ENCODE measurements at places on chromosomes 16 and 17.

- DNase-seq: no peak
Observed at GRCh38 chr17:20063665-20064648, 54.8 kb downstream of the SPECC1 start.

- no peak for DNase-seq
Observed at GRCh38 chr16:49405123-49405522, 31.5 kb downstream of the C16orf78 start.

DNA sequence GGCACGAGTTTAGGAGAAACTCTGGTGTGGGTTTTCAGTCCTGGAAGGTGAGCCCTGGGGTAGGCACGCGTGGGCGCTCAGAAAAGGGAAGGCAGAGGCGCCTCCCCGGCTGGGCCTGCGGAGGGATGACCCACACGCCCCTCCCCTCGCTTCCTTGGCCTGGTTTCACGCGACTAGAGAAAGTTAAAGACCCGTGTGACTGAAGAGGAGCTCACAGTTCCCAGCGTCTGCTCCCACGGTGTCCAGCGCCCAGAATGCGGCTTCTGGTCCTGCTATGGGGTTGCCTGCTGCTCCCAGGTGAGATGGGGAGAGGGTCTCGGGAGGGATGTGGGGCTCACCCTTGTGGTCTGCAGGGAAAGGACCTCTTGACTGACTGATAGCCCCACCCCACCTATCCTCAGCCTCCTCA, at the start of gene CD300LG:
CD300LG (plus strand) TSS at position 214 of the 409 bp plus-strand sequence; CDS start at position 255, 41 bp downstream.
- DNase-seq: no peak

GRCh38 chr16:83923581-83924365, 24.9 kb downstream of the MLYCD start:
- DNase-seq: no peak

GRCh38 chr17:50556803-50557202, 3.7 kb upstream of the CACNA1G start:
- DNase-seq: no peak

Measured in right kidney (tissue), 9 donors.